ENCODE measurements at places on chromosomes 12 and 14.

- no peak for DNase-seq
Measured at GRCh38 chr12:75157385-75157784, 52.3 kb downstream of the KCNC2 start.

GRCh38 chr12:52650520-52651081 is 1.4 kb downstream of the KRT2 start:
- no peak for DNase-seq

DNA sequence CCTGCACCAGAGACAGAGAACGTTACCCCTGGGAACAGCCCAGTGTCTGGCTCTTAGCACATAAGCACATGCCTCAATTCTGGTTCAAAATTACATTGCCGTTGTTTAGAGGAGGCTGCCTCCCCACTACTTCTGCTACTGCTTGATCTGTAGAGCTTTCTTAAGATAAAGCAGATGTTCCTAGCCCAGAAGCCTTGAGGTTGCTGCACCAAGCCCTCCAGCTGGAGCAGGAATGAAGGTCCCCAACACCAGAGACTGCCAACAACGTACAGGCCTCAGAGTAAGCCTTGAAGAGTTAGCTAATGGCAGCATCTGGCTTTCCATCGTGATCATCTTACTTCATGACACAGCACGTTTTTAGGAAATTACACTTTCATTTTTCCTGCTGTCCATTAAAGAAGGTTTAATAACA is 34.7 kb upstream of the AMIGO2 start:
- DNase-seq, result no peak

DNA sequence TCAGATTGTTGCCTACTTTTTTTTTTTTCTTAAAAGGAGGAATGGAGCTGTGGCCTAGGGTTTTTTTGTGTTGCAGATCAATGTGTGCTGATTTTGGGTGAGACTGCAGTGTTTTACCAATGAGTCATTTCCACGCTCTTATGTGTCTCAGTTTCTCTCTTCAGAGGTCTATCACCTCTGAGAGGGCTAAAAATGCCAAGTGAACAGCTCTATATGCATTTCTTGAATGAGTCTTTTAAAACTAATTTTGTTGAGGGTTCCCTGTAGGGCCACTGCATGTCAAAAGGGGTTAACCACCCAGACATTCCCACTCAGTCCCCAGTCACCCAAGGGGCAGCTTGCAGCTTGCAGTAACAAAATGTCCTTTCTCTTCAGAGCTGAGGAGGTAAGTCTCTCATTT is 24.3 kb upstream of the GLIPR1L2 start:
- no peak for DNase-seq

DNA sequence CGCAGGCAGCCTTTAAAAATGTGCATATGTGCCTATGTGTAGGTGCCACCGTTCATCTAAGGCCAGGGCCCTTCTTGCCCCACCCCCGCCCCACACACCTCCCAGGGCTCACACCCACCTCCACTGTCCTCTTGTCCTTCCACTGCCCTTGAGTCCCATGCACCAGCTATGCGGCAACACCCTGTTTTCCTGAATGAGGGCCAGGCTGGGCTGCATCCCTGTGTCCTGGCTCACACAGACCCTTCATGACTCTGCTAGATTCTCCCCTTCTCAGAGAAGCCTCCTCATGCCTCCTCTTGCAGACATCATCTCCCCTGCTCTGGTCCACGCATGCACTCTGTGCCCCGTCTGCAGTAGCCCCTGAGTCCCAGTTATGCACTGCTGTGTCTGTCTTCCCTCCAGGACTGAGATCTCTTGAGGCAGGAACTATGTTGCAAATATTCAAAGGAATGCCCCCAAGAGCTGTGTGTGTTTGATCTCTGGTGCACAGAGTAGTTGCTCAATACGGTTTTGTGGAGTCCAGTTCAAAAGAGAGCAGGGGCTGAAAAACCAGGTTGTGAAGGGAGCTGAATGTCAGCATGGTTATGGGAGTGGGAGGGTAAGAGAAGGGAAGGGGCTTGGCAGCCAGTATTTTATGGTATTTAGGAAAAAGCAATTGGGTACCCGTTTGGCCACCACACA is 47.3 kb upstream of the ESRRB start:
- DNase-seq, result no peak

- no peak for DNase-seq
Measured at GRCh38 chr12:38926501-38926900, 21.1 kb upstream of the CPNE8 start.

DNA sequence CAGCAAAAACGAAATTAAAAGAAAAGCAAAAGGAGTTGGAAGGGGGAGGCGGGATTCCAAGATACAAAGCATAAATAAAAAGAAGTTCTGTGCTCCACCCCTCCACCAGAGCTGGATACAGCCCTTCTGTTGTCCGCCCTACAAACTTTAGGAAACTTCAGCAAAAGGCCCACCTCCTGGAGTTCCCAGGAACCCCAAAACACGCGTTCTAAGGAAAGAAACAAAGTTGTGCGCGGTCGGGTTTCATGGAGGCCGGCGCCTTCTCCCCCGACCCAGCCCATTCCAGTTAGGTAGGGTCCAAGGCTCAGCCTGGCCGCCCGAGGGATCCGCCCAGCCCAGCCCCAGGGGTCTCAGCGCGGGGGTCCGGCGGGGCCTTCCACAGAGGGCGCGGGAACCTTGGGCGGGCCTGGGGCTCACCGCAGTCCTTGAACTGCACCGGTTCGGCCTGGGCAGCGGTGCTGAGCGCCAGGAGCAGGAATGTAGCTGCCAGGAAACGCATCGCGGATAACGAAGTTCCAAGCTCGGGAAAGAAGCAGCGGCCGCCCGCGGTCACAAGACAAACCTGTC is at the start of gene NPC2:
TSS of gene NPC2 (minus strand) at position 530 of the 567 bp plus-strand sequence. CDS start at position 499, 31 bp downstream.
- no peak for DNase-seq

- no peak for DNase-seq
Measured at GRCh38 chr14:78007160-78007559, 163.0 kb upstream of the NRXN3 start.

DNA sequence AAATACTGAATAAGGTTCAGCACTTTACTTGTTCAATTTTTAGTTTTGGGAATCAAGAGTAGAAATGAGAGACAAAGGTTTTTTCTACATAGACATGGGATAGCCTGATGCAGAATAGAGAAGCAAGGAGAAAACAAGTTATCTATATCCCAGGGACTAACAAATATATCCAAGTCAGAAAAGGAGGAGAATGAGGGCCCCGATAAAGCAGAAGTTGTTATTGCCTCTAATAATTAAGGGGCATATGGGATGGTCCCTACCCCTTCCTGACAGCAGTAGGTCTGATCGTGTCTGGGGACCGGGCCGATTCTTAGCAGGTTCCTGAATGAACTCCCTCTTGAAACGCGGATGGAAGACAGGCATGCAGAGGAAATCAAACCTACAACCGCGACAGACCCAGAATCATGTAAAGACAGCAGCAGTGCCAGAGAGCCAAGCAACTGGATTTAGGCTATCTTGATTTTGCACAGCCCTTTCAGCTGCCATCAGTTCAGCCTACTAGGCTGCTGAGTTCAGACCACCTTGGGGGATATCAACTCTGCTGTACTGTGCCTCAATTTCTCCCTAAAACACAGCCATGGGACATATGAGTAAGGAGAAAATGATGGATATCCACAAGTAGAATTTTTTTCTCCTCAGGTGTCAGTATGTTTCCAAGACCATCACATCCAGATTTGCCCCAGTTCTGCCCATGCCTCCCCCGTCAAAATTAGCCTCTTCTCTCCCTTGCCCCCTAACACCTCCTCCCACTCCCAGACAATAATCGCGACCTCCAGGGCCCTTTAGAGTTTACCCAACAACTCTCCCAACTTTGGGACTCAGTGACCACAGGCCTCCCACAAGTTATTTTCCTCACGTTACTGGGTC is 706 bp downstream of the PRMT5 start:
- DNase-seq, result no peak

DNA sequence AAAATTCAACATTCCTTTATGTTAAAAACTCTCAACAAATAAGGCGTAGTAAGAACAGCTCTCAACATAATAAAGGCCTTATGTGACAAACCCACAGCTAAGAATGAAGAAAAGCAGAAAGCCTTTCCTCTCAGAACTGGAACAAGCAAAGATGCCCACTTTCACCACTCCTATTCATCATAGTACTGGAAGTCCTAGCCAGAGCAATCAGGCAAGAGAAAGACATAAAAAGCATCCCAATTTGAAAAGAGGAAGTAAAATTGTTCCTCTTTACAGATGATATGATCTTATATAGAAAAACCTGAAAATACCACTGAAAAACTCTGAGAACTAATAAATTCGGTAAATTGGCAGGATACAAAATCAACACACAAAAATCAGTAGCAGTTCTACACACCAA is 52.1 kb downstream of the STON2 start:
- no peak for DNase-seq

DNA sequence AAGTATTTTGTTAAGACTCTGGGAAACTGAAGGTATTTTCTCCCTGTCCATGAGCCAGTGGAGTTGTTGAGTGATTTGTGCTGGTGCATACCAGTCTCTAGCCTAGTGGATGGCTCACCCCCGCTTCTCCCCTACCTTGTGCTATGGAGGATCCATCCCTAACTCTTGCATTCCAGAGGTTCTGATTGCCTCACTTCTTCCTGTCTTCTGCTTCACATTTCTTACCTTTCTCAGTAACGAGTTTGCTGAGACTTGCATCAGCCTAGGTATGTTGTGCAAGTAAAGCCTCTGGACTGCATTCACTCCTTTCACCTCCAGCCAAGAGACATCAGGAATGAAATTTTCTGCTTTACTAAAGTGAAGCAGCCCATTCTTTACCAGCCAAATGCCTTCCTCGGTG is 391.6 kb downstream of the ZFP36L1 start:
- DNase-seq, result no peak

DNA sequence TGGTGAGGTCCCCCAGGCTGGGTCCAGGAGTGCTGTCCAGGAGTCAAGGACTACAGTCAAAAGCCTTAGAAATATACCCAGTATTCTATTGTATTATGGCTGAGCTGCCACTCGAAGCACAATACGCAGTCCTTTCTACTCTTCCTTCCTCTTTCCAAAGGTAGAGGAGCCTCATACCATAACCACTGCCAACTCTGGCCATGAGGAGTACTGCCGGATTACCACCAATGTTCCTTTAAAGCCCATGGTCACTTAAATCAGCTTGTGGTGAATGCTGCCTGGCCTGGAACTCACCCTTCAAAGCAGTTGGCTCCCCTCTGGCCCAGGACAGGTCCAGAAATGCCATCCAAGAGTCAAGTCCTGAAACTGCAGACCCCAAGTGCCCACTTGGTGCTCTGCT is 425.4 kb downstream of the SLC16A7 start:
- DNase-seq, result no peak

DNA sequence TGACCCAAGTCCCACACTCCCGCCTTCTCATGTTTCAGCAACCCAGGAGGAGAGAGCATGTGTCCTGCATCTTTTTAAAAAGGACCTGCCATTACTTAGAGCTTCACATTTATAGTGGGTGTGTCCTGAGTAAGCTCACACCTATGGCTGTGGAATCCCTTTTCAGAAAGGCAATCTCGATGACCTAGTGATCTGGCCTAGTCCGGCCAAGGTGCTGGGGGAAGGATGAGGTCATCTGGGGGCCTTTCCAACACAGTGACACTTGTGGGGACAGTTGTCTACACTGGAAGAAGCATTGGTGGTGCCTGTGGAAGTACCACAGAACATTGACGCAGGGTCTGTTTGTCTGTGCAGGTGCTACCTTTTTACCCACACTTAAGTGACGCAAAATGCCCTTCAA is 8.2 kb downstream of the TCP11L2 start:
- DNase-seq, result no peak

DNA sequence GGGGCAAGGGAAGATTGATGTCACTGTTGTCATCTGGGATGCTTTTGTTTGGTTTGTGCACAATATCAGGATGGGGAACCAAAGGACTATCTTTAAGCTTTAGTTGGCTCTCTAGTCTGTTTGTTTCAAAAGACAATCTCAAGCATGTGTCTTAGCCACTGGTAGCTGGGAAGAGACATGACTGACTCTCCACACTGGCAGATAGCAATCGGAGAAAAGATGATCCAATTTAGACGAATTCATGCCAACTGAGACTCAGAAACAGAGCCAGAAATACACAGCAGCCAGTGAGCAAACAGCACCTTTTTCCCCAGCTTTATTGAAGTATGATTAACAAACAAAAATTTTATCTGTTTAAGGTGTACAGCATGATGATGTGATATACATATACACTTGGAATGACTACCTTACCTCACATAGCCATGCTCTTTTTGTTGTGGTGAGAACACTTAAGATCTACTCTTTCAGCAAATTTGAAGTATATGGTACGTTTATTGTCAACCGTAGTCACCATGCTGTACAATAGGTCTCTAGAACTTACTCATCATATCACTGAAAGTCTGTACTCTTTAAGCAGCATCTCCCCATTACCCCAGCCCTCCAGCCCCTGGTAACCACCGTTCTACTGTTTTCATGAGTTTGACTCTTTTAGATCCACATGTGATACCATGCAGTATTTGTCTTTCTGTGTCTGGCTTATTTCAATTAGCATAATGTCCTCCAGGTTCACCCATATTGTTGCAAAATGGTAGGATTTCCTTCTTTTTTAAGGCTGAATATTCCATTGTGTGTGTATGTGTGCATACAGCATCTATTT is 50.6 kb downstream of the DUSP16 start:
- no peak for DNase-seq

DNA sequence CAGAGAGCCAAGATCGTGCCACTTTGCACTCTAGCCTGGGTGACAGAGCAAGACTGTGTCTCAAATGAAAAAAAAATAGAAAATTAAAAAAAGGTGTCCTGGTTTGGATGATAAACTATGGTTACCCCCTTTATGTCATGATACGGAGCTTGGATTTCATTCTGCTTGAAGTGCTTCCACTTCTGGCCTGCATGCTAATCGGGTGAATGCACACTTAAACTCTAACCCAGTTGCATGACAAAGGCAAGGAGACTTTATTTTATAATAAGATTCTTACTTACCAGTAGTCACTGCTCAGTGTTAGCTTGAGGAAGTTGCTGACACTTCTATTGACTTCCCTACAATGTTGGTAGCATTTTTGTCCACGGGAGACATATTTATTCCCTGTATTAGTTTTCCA is 24.3 kb downstream of the CFAP54 start:
- no peak for DNase-seq

- no peak for DNase-seq
Measured at GRCh38 chr12:124404162-124404784, 109.4 kb downstream of the RFLNA start.

DNA sequence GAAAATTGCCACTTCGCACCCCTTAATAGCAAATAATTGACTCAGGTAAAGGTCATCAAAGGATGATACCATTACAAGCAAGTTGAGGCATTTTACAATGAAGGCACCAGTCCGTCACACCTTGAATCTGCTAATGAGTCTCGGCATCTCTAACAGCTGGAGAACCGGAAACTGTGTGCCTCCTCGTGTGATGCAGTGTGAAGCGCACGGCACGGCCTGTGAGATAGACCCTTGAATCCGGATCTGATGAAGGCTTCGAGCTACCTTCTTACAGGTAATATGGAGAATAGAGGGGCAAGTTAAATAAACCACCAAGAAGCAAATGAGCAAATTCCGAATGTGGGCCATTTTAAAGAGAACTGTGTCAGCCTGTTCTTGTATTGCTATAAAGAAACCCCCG is 19.8 kb upstream of the TUBA1A start:
- DNase-seq, result no peak

GRCh38 chr12:89731089-89731488 is 22.5 kb upstream of the ATP2B1 start:
- DNase-seq, result no peak

GRCh38 chr12:87812681-87813080 is 216.5 kb downstream of the C12orf50 start:
- DNase-seq, result no peak

Measured in activated T-helper 9 cell treated with anti-CD3 and anti-CD28 coated beads, Interleukin-2, amount 50 U/mL, for 16 hours (primary cell).